ENCODE measurements at places on chromosomes 12 and 14.

GRCh38 chr12:130460611-130461446 lies 123.1 kb downstream of the PIWIL1 start:
- no peak for DNase-seq

- peak; percentile 55 for DNase-seq
Measured at GRCh38 chr12:82708061-82708879, 21.6 kb downstream of the TMTC2 start.

GRCh38 chr14:20610002-20610765 lies 19.0 kb upstream of the RNASE12 start:
- peak; percentile 82 for DNase-seq

DNA sequence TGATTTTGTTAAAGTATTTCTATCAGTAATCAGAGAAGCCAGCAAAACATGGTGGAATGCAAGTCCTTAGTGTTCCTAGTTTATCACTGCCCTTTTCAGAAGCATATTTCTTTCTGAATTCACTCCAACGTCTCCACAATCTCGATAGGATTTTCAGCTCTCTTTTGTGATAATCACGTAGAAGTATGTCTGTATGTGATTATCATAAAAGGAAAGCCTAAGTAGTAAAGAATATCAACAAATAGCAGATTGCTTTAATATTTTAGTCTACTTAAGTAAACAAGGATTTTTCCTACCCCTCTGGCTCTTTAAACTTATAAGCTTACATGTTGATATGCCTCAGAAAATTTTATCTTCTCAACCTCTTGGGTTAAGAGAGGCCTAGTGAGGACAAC lies 147.4 kb upstream of the NUDT4 start:
- peak; percentile 18 for DNase-seq

- DNase-seq: no peak
Measured at GRCh38 chr12:106130474-106131113, 8.2 kb downstream of the NUAK1 start.

- peak; percentile 29 for DNase-seq
Measured at GRCh38 chr14:29352706-29353080, 575.0 kb downstream of the PRKD1 start.

DNA sequence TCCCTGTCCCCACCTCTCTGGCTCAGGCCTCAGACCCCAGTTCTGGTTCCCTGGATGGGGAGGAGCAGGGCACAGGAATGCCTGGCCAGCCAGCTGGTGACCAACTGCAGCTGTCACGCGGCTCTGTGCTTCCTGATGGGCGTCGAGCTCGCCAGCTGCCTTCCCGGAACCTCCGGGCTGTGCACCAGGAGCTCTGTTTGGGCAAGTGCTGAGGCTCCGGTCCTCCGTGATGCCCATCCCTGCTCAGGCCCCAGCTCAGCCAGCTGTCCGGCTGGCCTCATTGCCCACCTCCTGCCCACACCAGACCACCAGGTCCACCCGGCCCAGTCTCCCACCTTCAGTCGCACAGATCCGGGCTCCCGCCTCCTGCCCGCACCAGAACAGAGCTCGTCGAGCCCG lies 4.8 kb downstream of the IFFO1 start:
- DNase-seq: peak; percentile 44

DNA sequence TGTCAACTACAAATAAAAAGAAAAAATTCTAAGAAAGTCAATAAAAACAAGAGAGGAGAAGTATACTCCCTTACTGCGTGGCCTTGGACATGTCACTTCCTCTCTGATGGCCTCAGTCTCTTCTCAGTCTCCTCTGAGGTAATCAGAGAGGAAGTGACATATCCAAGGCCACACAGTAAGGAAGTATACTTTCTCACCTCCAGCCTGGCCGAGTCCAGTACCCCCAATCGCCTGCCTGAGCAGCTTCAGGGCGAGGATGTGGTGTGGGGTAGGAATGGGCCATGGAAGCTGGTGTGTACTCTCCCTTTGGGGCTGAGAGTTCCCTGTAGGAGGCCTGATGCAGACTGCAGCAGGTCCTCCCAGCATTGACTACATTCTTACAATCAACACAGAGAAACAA lies 15.8 kb downstream of the VDR start:
- DNase-seq: no peak

- DNase-seq: peak; percentile 38
Measured at GRCh38 chr12:65637774-65638173, 186.5 kb upstream of the HMGA2 start.

- DNase-seq: peak; percentile 41
Measured at GRCh38 chr12:122203301-122204166, at the start of gene B3GNT4. B3GNT4 (plus strand) TSS chr12:122203709; CDS start chr12:122204619, 910 bp downstream.

DNA sequence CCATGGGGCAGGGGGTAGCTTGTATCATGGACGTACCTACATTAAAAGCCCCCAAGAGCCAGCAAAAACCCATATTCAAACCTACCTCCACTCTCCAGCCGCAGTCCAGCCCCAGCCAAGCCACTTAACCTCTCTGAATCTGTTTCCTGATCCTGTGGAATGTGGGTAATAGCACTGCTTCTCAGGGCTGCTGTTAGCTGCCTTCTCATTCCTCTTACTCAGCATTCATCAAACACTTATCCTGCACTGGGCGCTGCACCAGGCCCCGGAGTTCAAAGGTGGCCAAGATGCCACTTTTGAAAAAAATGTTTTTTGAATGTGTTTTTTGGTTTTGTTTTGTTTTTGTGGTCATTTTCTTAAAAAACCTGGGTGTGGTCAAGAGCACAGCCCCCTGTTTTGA lies 237.4 kb downstream of the CHST11 start:
- peak; percentile 55 for DNase-seq

DNA sequence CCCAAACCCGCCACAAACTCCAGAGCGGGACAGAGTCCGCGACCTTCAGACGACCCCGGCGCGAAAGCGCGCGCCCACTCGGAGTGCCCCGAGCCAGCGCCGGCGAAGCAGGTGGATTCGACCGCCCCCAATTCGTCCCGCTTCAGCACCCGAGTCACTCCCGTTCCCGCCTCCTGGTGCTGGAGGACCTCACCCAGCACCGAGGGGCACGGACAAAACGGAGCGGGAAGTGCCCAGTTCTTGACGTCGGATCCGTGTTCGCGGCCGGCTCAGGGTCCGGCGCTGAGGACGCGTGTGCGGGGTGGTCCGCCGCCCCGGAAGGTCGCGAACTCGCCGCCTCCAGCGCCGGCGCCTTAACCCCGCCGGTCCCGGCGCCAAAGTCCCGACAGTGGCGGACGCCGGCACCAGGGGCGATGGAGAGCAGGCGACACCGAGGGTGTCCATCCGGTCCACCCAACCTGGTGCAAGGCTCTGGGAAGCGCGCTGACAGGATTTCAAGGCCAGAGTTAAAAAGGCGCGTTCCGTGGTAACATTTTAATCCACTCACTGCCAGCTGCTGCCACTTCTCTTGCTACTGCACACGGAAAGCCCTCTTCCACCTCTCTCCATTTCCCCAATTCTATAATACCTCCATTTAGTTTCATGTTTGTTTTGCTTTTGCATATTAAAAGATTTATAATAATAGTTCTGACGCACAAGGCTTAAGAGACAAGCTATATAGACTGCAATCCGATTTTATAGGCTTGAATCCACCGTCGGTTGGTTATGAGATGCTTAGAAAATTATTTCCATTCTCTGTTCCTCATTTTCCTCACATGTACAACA lies 240.0 kb upstream of the CPNE8 start:
- peak; percentile 33 for DNase-seq

DNA sequence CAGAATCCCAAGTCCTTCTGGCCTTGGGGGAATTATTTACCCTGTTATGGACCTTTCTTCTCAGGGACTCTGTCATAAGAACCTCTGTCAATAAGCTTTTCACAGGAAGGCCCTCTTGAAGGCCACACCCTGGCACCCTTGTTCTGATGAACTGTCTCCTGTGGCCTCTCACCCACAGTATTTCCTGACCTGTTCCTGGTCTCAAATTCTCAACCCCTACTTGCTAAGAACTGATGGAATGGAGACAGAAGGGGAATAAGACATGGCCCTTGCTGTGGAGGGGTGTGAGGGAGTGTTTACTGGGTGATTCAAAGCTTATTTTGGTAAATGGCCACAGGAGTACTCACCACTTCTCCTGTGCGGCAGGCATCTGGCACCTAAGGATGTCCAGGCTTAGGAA lies 1082.9 kb downstream of the BCL11B start:
- DNase-seq: no peak
